ENCODE measurements at places on chromosomes 3 and 15.

DNA sequence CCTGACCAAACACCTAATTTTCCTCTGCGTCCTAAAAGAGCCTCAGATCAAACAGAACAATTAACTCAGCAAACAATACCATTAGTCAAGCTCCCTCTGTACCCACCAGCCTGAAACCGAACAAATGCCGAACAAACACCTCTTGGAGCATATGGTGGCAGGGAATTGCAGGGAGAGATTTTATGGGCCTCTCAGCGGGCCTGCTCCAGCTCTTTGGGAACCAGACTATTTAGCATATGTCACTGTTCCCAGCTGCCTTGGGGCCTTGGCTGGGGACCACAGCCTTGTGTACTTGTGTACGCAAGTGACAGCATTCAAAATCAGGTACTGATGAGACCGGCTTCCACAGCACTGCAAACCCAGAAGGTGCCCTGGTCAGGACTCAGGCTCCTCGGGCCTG is 388.8 kb upstream of the PPP2R3A start:
- DNase-seq, result no peak

DNA sequence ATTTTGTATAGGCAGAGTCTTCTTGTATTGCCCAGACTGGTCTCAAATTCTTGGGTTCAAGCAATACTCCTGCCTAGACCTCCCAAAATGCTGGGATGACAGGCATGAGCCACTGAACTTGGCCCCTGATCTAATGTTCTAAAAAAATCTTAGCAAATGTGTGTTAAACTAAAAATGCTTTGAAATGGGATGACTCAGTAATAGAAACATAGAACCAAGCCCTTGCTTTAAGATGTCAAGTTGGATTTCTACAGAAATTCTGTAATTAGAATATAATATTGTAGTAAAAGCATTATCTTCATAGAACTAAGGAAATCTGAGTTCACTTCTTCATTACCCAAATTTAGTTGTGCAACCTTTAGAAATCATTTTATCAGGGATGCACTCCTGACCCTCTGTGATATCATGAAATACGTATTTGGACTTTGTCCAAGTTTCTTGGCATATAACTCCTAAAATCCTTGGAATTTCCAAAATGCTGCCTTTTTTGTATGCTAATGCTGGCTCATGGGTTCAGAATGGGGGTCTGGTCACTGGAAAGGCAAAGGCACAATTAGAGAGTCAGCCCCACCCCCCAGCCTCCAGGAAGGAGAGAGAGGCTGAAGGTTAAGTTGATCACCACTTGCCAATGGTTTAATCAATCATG is 217.3 kb downstream of the TP63 start:
- DNase-seq, result no peak

DNA sequence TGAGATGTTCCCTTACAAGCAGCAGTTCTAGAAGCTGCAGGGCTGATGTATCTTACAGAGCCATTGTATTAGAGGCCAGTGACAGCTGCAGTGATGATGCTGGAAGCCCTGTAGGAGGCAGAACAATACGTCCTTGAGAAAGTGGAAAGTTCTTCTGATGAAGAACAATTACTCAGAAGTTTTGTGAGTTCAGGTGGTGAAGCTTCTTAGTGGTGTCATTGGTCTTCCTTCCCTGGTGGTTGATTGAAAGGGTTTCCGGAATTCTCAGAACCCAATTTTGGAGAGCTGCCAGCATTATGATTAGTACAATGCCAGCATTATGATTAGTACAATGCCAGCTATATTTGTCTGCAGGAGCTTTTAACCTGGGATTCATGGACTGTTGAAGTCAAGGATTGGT is 356.4 kb downstream of the MFSD1 start:
- DNase-seq, result no peak

DNA sequence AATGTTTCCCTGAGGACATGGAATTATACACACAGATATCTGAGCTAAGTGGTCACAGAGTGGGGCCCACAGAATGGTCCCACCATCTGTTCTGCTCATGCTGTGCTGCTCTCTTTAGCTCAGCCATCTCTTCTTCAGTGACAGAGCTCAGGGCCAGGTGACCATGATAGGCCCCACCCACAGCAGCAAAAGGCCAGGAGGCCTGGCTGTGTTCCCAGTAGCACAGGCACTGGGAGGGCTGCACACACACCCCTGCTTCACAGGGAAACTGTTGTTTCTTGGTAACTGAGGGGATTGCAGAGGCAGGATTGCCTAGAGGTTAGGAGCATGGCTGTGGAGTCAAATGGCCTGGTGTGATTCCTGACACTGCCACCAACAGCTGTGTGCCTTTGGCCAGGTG is 4.8 kb upstream of the FBXW12 start:
- no peak for DNase-seq

- DNase-seq, result no peak
Observed at GRCh38 chr15:33411596-33412540, 101.1 kb downstream of the RYR3 start.

GRCh38 chr3:67044955-67045354 is 46.8 kb downstream of the KBTBD8 start:
- no peak for DNase-seq

DNA sequence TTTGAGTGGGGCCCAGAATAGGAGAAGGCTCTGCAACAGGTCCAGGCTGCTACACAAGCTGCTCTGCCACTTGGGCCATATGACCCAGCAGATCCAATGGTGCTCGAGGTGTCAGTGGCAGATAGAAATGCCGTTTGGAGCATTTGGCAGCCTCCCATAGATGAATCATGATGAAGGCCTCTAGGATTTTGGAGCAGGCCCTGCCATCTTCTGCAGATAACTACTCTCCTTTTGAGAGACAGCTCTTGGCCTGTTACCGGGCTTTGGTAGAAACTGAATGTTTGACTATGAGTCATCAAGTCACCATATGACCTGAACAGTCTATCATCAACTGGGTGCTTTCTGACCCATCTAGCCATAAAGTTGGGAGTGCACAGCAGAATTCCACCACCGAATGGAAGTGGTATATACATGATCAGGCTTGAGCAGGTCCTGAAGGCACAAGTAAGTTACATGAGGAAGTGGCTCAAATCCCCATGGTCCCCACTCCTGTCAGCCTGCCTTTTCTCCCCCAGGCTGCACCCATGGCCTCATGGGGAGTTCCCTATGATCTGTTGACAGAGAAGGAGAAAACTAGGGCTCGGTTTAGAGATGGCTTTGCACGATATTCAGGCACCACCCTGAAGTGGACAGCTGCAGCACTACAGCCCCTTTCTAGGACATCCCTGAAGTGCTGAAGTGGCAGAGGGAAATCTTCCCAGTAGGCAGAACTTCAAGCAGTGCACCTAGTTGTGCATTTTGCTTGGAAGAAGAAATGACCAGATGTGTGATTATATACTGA is 971.4 kb downstream of the MCTP2 start:
- no peak for DNase-seq

DNA sequence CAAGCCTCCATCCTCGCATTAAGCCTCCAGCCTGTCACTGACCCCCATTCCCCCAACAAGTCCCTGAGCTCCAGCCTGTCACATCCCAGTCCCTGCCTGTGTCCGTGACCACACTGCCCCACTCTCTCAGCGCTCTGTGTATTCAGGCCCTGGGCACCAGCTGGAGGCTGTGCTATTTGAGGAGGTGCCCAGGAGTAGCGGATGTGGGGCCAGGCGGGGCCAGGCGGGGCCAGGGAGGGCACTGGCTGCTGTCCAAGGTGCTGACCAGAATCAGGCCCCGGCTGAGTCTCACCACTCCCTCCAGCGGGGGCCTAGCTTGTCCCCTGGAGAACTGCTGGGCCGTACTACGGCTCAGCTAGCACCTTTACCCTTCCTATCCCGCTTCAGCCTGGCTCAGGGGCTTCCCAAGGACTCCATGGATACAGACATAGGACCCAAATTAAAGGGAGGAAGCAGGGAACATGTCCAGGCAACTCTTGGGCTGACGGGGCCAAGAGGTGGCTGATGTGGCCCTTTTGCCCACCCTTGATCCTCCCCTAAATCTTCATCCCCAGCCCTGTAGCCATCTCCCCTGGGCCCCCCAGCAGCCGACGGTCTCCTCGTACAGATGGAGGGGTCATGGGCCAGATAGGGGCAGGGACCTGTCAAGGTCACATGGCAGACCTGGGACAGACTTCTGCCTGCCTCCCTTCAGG is 1.1 kb downstream of the HHATL start:
- peak; percentile 63 for DNase-seq

DNA sequence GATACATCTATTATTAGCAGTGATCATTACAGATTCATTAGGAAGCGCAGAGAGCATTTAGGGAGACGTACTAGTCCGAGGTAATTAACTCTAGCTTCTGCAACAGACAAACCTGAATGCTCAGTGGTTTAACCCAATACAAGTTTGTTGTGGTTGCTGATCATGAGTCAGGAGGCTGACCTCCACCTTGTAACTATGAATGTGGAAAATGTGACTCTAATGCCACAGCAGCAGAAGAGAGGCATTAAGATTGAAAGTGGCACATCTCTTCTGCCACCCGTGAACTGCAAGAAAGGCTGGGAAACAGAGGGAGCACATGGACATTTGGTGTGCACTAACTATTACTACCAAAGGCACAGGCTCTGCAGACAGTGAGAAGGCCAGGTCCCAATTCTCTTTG is 71.2 kb upstream of the C3orf80 start:
- no peak for DNase-seq

GRCh38 chr3:106750092-106750491 is 627.1 kb upstream of the CCDC54 start:
- no peak for DNase-seq

- peak; percentile 59 for DNase-seq
Observed at GRCh38 chr3:156509189-156510174, 45.4 kb downstream of the SSR3 start.

GRCh38 chr3:193641440-193641775 is 48.4 kb downstream of the OPA1 start:
- no peak for DNase-seq

GRCh38 chr3:112858410-112859069 is 11.9 kb upstream of the CD200R1L start:
- DNase-seq, result peak; percentile 87

DNA sequence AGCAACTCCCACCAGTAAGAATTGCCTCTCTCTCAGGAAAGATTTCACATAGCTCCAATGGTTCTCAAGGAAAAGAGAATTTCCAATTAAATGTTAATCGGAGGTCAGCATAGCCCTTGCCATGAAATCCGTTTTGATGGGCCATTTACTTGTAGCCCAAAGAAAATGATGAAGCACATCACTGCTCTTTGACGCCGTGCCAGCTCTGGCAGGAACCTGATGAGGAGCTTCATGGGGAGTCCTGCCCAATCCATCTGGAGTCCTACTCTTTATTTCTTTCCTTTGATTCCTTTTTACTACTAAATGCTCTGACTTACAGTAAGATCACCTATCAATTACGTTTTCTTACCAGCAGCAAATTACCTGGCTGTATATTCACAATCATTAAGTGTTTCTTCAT is 84.7 kb downstream of the FGF12 start:
- no peak for DNase-seq

- DNase-seq, result peak; percentile 49
Observed at GRCh38 chr3:30659270-30660130, 53.1 kb downstream of the TGFBR2 start.

DNA sequence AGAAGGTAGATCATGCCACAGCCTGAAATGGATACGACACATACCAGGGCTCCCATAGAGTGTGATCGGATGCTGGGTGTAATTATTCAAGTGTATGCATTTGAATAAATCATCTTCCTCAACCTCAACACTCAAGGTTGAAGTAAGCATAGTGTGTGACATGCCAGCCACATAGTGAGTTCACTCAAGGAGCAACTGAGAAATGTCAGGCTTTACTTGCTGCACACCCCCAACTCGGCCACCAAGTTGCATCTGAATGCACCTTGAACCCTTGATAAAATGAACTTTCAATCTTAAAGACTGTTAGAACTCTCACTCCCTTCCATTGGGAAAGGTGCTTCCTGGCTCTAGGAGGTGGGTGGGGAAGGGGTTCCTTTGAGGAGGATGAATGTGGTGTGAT is 121.3 kb downstream of the GHSR start:
- DNase-seq, result no peak

DNA sequence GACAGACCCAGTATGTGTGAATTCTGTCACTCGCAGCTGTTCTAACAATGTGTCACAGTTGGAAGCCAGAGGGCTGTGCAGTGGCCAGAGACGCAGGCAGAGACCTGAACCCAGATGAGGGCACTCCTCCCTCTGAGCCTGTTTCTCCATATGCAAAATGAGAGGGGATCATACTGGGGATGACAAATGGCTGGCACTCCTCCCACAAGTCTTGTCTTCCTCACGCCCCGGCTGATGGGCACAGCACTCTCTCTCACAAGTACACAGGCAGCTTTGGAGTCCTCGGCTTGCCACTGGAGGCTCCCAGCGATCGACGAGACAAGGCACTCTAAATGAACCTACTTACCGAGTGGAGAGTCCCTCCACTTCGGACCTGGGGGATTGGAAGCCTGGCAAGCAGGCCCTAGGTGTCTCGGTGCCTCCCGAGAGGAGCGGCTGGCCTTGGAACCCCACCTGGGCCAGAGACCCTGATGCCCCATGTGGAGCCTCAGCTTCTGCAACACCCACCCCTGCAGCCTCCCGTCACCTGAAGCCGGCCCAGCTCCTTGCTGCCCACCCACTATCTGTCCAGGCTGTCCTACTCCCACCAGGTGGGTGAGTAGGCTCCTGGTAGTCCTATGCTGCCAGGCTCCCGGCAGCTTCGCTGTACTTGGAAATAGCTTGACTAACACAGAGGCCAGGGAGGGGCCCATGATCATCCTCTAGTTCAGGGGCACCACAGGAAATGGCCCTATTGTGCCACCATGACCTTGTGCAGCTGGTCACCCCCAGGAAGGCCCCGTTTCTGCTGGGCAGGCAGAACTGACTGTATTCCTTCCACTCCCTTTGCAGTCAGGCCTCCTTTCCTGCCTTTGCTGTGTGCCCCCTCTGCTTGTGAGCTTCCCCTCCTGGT is 65.0 kb upstream of the IQSEC1 start:
- DNase-seq, result no peak

GRCh38 chr3:53693451-53693850 is 152.8 kb downstream of the CHDH start:
- DNase-seq, result peak; percentile 7

DNA sequence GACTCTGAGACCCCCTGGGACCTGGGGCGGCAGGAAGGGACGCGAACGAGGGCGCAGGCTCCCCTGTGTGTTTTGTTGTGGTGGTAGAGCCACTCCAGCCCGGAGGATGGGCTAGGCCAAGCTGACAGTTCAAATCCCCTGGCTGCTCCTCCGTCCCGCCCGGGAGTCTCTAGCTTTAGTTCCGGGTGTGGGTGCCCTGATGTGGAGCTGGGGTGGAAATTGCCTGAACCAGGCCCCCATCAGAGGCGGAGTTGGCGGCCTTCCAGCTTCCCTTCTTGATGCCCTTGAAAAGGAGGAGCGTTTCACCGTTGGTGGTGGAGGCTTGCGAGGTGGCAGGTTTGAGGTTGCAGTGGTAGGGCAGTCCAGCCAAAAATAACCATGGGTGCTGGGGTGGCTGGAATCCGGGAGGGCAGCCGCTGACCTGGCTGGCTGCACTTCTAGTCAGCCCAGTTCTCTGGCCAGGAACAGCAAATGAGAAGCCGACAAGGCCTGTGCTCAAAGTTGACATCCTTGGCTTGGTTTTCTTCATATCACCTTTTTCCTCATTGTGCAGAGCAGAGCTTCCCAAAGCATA is 817 bp downstream of the CLK3 start:
- DNase-seq, result peak; percentile 77

Measured in NB4 (cell line).